Chondrocyte (in vitro differentiated cells): ENCODE measurements at places on chromosomes 13 and 19. TPM values are rescaled to one million over a fixed set of nuclear protein-coding genes. Genes with fewer than 3 reads are reported as not detected.

DACH1 gene
- 0.72 to 2.6 TPM (median 0.82 TPM) in 3 replicates for total RNA-seq

ANGPTL4 gene
- total RNA-seq: 56.4 to 143 TPM (median 127 TPM) in 3 replicates

ZNF573 gene
- 6.9 to 12.7 TPM (median 9.7 TPM) in 3 replicates for total RNA-seq

C5AR1 gene
- total RNA-seq: 2.9 to 4.3 TPM (median 3.7 TPM) in 3 replicates

ANO8 gene
- total RNA-seq: 16.7 to 18.9 TPM (median 16.8 TPM) in 3 replicates

RASIP1 gene
- 0.31 to 1.00 TPM (median 0.62 TPM) in 3 replicates for total RNA-seq

SLC6A16 gene
- total RNA-seq: 3.5 to 5.2 TPM (median 3.5 TPM) in 3 replicates

MYBPC2 gene
- not detected in 3 replicates for total RNA-seq
